ENCODE measurements at places on chromosomes 3 and 15.

- DNase-seq, result no peak
Observed at GRCh38 chr3:28039234-28039633, 202.2 kb upstream of the CMC1 start.

- DNase-seq, result no peak
Observed at GRCh38 chr3:157491136-157491535, 12.1 kb downstream of the VEPH1 start.

DNA sequence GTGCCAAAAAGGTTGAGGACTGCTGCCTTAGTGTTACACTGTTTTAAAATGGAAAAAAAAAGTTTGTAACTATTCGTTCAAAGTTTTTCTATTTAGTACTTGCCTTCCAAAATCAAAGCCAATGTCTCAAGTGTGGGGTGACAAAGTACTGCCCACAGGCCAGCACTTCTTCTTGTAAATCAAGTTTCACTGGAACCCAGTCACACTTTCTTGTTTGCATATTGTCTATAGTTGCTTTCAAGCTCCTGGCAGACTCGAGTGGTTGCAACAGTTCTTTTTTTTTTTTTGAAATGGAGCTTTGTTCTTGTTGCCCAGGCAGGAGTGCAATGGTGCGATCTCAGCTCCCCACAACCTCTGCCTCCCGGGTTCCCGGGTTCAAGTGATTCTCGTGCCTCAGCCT, 75.3 kb upstream of the RPL35A start:
- DNase-seq, result no peak

DNA sequence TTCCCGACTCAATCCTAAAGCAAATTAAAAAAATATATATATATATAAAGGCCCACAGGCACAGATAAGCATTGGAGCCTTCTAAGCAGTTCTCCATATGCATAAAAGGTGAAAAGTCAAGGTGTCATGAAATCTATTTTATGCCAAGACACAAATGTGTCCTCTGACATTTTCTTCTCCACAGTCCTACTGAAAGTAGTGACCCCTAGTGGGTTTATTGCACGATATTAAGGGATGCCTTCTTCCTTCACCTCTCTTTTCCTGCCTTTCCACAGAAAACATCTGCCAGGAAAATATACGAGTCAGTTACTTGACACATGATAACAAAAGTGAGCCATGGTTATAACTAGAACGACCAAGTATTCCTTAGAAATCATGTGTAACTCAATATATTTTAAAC, 303.2 kb downstream of the TIGIT start:
- DNase-seq, result no peak

GRCh38 chr3:18436213-18436612, 11.1 kb upstream of the SATB1 start:
- DNase-seq, result no peak

GRCh38 chr15:70091726-70092463, 5.8 kb downstream of the TLE3 start:
- peak; percentile 59 for DNase-seq

DNA sequence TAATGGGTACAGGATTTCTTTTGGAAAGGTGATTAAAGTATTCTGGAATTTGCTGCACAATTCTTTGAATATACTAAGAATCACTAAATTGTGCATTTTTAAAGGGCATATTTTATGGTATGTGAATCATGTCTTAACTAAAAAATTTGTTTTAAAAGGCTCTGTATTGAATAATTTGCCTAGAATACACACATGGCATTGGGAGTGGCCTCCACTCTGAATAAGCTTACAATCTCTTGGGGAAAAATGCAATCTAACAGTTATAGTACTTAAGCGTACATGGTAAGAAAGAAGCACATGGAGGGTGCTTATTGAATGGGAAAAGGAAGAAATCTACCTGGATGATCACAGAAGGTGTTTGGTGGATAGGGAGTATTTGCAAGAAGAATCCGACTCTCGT, 385.1 kb downstream of the LPP start:
- no peak for DNase-seq

- no peak for DNase-seq
Observed at GRCh38 chr15:88645171-88646087, 6.6 kb downstream of the ISG20 start.

- DNase-seq, result no peak
Observed at GRCh38 chr15:70778258-70779076, 15.1 kb upstream of the UACA start.

- DNase-seq, result no peak
Observed at GRCh38 chr15:31241888-31242522, 84.6 kb upstream of the KLF13 start.

- peak; percentile 12 for DNase-seq
Observed at GRCh38 chr15:89377842-89378295, 43.2 kb upstream of the POLG start.

- no peak for DNase-seq
Observed at GRCh38 chr3:40108643-40109042, 200.9 kb upstream of the EIF1B start.

GRCh38 chr3:101878589-101878988, 29.3 kb downstream of the NFKBIZ start:
- no peak for DNase-seq

- no peak for DNase-seq
Observed at GRCh38 chr3:175185903-175186302, 326.8 kb downstream of the NAALADL2 start.

- DNase-seq, result no peak
Observed at GRCh38 chr3:42653560-42654330, at the start of gene ZBTB47. TSS of gene ZBTB47 (plus strand) at chr3:42653697. CDS start at chr3:42658356, 4,659 bp downstream.

- no peak for DNase-seq
Observed at GRCh38 chr3:17394541-17395155, 347.8 kb downstream of the TBC1D5 start.

- no peak for DNase-seq
Observed at GRCh38 chr15:24899367-24899766, 55.4 kb upstream of the SNRPN start.

GRCh38 chr3:63911873-63912767, at the start of gene SCAANT1:
TSS of gene SCAANT1 (minus strand) at chr3:63912383.
- DNase-seq, result peak; percentile 89

- DNase-seq, result no peak
Observed at GRCh38 chr15:52844823-52845222, 54.7 kb upstream of the ONECUT1 start.

GRCh38 chr3:69901802-69902201, 97.7 kb upstream of the SAMMSON start:
- DNase-seq, result no peak

All from erythroblast (primary cell).